ENCODE measurements at places on chromosomes 5 and 9. TPM values are rescaled to one million over a fixed set of nuclear protein-coding genes. Genes with fewer than 3 reads are reported as not detected.

RALGDS gene
- 36.1 TPM for total RNA-seq

DNA sequence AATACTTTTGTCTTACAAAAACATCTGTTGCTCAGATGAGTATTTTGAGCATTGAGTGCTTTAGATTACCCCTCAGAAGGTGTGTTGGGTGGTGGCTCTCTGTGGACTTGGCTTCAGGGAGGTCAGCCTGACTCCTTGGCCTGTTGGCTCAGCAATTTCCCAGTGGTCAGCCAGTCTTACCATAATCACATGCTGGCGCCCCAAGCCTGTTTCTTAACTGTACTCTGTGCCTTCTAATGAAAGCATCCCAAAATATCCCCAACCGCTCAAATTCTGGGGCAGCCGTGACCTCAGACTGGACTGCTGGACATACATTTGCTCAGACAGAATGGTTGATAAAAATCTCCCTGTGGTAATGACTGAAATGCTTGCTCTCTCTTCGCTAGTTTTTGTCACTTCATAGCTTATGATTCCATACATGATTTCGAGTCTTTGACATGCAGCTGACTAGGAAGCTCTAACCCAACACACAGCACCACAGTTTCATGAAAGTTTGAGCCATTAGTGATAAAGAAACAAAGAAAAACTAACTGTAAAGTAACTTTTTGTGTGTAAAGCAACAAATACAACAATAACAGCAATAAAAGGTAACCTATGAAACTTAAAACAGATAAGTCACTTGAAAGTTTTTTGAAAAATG is 562.2 kb upstream of the MEF2C start:
- H3K27ac ChIP-seq: no peak overlapping the region
- no peaks in the 10 kb centered on the region for H3K4me1 ChIP-seq
- no peak overlapping the region for H3K4me3 ChIP-seq
- no peak for DNase-seq

PRR16 gene
- total RNA-seq: 0.42 TPM

DNA sequence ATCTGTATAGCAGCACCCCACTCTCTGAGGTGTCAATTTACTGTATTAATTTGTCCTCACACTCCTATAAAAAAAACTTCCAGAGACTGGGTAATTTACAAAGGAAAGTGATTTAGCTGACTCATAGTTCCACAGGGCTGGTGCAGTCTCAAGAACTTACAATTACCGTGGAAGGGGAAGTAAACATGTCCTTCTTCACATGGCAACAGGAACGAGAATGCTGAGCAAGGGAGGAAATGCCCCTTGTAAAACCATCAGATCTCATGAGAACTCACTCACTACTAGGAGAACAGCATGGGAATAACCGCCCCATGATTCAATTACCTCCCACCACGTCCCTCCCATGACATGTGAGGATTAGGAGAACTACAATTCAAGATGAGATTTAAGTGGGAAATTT is 602.6 kb downstream of the MTRR start:
- H3K36me3 ChIP-seq: no peaks in the 10 kb centered on the region
- no peak for DNase-seq
- H3K4me3 ChIP-seq: no peak overlapping the region

SPINK4 gene
- not detected for total RNA-seq

DNA sequence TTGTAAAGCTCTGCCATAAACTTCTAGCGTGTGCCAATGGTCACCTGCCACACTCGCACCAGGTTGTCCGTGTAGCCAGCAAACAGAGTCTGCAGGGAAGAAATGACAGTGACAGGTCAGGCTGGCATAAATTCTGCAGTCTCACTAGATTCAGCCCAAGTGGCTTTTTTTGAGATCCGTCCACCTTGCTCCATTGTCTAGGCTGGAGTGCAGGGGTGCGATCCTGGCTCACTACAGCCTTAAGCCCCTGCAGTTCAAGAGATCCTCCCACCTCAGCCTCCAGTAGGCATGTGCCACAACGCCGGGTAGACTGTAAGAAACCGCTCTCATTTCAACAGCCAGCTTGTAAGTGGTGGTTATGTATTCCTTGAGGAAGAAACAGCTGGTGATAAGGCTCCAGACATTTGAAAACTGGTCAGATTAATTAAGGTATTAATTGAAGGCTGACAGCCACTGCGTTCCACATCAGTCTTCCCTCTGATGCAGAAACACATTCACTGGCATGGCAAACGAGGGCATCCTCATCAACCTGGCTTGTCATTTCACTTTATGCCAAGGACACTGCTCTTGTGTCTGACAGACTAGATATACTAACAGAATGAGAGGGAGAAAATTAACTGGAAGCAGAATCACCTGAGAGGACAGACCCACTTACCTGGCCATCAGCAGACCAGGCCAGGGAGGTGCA is 6.6 kb downstream of the RACK1 start:
- H3K36me3 ChIP-seq: peaks cover 52% of the 10 kb centered on the region
- no peak overlapping the region for H3K27ac ChIP-seq
- no peaks in the 10 kb centered on the region for H3K27me3 ChIP-seq
- H3K4me1 ChIP-seq: peaks cover 12% of the 10 kb centered on the region
- no peak for DNase-seq

DNA sequence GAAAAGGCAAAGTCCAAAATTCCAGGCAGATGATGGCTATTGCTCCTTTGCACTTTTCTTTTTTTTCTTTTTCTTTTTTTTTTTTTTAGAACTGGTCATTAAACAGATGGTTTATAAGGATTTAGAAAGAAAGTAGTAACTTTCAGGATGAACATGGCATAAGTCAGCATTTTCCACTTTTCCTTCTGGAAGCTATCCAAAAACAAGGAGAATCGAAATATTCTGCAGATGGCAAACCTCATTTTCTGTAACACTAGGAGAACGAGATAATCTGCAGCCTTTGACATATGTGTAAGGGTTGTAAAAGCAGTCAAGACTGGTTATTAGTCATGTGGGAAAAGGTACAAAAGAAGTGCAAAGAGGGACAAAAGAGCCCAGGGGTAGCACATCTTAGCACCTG is 69.1 kb upstream of the PUM3 start:
- no peaks in the 10 kb centered on the region for H3K36me3 ChIP-seq
- DNase-seq: no peak
- no peaks in the 10 kb centered on the region for H3K4me1 ChIP-seq
- H3K27me3 ChIP-seq: peaks cover 50% of the 10 kb centered on the region
- H3K4me3 ChIP-seq: no peak overlapping the region

OLFML2A gene
- total RNA-seq: 6.3 TPM

DNA sequence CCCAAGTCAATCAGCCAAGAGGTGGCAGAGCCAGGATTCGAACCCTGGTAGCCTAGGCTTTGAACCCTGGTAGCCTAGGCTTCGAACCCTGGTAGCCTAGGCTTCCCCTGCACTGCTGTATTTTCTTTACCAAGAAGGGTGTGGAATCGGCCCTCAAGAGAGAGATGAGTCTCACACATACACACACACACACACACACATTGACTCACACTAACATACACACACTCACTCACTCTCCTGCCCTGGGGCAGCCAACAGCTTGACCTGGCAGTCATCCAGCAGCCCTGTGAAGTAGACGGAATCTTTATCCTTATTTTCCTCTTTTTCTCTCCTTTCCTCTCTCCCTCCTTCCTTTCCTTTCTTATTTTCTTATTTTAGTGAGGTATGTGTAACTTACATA is 55.4 kb upstream of the RPL26L1 start:
- H3K4me1 ChIP-seq: peaks cover 12% of the 10 kb centered on the region
- DNase-seq: peak; percentile 7
- H3K36me3 ChIP-seq: no peaks in the 10 kb centered on the region
- no peak overlapping the region for H3K4me3 ChIP-seq

GRCh38 chr9:136222166-136222905 is 17.4 kb upstream of the LHX3 start:
- H3K36me3 ChIP-seq: peaks cover 6% of the 10 kb centered on the region
- no peaks in the 10 kb centered on the region for H3K27me3 ChIP-seq
- no peak overlapping the region for H3K4me3 ChIP-seq
- peaks cover 11% of the 10 kb centered on the region for H3K4me1 ChIP-seq

GRCh38 chr9:69332067-69332685 is 7.2 kb downstream of the ENTREP1 start:
- H3K36me3 ChIP-seq: no peaks in the 10 kb centered on the region
- no peak for DNase-seq
- H3K4me1 ChIP-seq: no peaks in the 10 kb centered on the region
- H3K4me3 ChIP-seq: no peak overlapping the region
- H3K27me3 ChIP-seq: 0 out of 2 replicates have a peak, but pooled peaks cover 16% of the 10 kb centered on the region

CACFD1 gene
- total RNA-seq: 6.9 TPM

DNA sequence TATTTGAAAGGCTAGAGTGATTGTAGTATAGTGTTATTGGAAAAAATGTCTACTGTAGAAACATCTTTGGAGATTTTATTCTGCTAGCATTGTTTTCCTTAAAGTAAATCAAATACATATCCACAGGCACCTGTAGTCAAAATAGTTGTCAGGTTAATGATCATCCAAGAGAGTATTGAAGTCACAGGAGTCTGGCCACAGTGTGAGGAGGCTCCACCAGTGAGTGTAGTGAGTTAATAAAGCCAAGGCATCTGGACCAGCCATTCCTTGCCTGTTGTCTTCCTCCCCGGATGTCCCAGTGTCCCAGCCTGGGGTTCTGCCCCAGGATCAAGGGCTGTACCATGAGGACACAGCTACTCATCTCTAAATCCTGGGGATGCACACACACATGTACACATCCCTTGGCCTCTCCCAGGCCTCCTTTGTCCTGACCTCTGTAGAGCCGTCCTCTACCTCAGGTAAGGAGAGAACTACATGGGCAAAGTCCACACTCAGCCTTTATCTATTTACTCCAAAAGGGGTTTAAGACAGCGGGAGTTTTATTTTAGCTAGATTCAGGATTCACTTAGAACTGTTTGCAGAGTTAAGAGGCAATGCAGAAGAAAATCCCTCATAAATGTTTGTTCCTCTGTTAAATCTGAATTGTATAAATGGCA is 3.7 kb downstream of the PIK3R1 start:
- H3K4me1 ChIP-seq: peaks cover 12% of the 10 kb centered on the region
- DNase-seq: no peak
- H3K36me3 ChIP-seq: no peaks in the 10 kb centered on the region
- no peak overlapping the region for H3K27ac ChIP-seq

CRB2 gene
- 0.07 TPM for total RNA-seq

DNA sequence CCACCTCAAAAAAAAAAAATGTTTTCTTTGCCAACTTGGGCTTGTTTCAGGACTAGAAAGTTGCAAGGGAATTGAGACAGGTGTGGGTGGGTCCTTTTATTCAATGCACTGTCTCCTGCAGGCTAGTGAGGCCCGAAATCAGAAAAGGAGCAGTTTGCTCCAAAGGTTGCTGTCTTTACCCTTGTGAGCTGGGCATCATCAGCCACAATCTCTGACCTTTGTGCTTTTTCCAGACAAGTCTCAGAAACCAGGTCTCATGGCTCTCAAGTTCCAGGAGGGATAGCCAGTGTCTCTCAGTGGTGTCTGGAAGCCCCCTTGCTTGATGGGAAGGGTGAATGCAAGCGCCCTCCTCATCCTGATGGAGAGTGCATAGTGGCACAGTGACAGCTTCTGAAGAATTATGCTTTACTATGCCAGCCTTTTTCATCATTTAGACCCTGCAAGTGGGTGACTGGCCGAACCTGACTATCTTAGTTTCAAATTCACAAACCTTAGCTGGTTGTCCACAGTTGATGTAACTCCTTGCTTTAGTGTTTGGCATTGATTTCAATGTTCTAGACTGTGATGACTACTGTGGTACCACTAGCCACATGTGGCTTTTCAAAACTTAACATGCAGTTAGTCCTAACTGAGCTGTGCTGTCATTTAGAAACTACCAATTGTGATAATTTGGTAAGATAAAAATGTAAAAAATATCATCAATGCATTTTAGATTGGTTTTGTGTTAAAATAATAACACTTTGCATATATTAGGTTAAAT is 468.6 kb downstream of the GADD45G start:
- DNase-seq: no peak
- no peak overlapping the region for H3K27ac ChIP-seq
- no peaks in the 10 kb centered on the region for H3K4me1 ChIP-seq
- peaks cover 58% of the 10 kb centered on the region for H3K27me3 ChIP-seq
- no peaks in the 10 kb centered on the region for H3K36me3 ChIP-seq

DNA sequence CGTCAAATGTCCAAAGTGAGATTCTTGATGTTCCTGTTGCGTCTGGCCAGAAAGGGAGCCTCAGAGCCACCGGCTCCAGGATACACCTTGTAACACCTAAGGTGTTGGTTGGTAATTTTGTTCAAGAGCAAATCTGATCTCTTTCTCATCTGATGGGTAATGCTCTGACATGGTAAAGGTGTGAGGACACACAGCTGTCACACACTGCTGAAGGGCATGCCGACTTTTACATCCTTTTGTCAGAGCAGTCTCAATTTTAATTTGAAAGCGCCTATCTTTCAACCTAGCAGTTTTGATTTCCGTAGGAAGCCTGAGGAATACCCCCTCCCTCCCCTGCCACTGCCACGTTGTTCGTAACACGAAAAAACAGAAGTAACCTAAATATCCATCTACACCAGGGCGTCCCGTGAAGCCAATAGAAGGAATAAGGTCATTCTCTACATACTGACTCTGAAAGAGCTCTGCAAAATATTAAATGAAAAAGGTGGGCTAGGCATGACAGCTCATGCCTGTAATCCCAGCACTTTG is 57.4 kb downstream of the TSTD2 start:
- no peaks in the 10 kb centered on the region for H3K36me3 ChIP-seq
- no peaks in the 10 kb centered on the region for H3K27me3 ChIP-seq
- no peak overlapping the region for H3K27ac ChIP-seq

SURF6 gene
- 30.1 TPM for total RNA-seq

GRCh38 chr5:156155598-156155997 is 171.4 kb upstream of the SGCD start:
- no peak overlapping the region for H3K4me3 ChIP-seq
- H3K36me3 ChIP-seq: no peaks in the 10 kb centered on the region
- no peak for DNase-seq

CDH9 gene
- total RNA-seq: not detected

GRCh38 chr9:104772714-104773510 is 9.0 kb downstream of the NIPSNAP3B start:
- no peak overlapping the region for H3K4me3 ChIP-seq
- H3K36me3 ChIP-seq: no peaks in the 10 kb centered on the region
- H3K4me1 ChIP-seq: no peaks in the 10 kb centered on the region
- DNase-seq: no peak

- no peak overlapping the region for H3K27ac ChIP-seq
- H3K4me1 ChIP-seq: no peaks in the 10 kb centered on the region
- H3K4me3 ChIP-seq: no peak overlapping the region
Observed at GRCh38 chr5:109786206-109786855, 96.6 kb downstream of the MAN2A1 start.

FOXD4L6 gene
- total RNA-seq: 0.54 TPM

DNA sequence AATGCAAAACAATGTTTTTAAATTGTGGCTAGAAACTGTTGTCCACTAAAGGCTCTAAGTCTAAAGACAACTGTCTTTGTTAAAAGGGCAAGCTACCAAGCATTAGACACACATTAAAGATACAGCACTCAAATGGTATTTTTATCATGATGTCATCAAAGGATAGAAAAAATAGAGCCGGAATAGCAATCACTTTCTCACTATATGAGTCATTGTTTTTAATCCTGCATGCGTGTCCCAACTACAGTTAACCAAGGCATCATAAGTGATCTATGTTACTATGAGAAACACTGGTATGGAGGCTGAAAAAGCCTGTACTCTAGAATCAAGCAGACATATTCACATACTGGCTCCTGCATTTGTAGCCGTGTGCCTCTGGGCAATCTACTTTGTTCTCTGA is 1.9 kb upstream of the PJA2 start:
- DNase-seq: peak; percentile 24
- H3K36me3 ChIP-seq: no peaks in the 10 kb centered on the region
- H3K27ac ChIP-seq: no peak overlapping the region

GRCh38 chr5:28369418-28369817 is 1331.0 kb upstream of the CDH9 start:
- H3K4me3 ChIP-seq: no peak overlapping the region
- H3K4me1 ChIP-seq: no peaks in the 10 kb centered on the region
- no peaks in the 10 kb centered on the region for H3K36me3 ChIP-seq
- DNase-seq: no peak

IL4 gene
- total RNA-seq: not detected
